ENCODE measurements at places on chromosomes 3 and 15. TPM values are rescaled to one million over a fixed set of nuclear protein-coding genes. Genes with fewer than 3 reads are reported as not detected.

DCBLD2 gene
- 4.7 TPM for polyA plus RNA-seq

ZBTB11 gene
- 3.9 TPM for polyA plus RNA-seq

TNFSF10 gene
- 16.2 TPM for polyA plus RNA-seq

RSL24D1 gene
- 13.3 TPM for polyA plus RNA-seq

GPR62 gene
- 0.07 TPM for polyA plus RNA-seq

ZNF106 gene
- 19.9 TPM for polyA plus RNA-seq

FOXL2 gene
- not detected for polyA plus RNA-seq

PLCD1 gene
- 8.7 TPM for polyA plus RNA-seq

GNB4 gene
- polyA plus RNA-seq = 1.9 TPM

PPIB gene
- 768 TPM for polyA plus RNA-seq

LYZL4 gene
- polyA plus RNA-seq = not detected

NR2E3 gene
- polyA plus RNA-seq = not detected

CLDN11 gene
- polyA plus RNA-seq = 1.6 TPM

ABHD17C gene
- 1.0 TPM for polyA plus RNA-seq

OSTN gene
- polyA plus RNA-seq = not detected

KIF23 gene
- 0.88 TPM for polyA plus RNA-seq

CACNA2D2 gene
- 0.14 TPM for polyA plus RNA-seq

SNURF gene
- polyA plus RNA-seq = 3.9 TPM

C3orf49 gene
- not detected for polyA plus RNA-seq

GOLGA6A gene
- polyA plus RNA-seq = 0.08 TPM

EPHB3 gene
- polyA plus RNA-seq = 0.51 TPM

ARHGAP11A gene
- polyA plus RNA-seq = 0.46 TPM

ATG3 gene
- 28.6 TPM for polyA plus RNA-seq

ESYT3 gene
- polyA plus RNA-seq = 0.07 TPM

PTH1R gene
- 27.4 TPM for polyA plus RNA-seq

PCLAF gene
- 3.0 TPM for polyA plus RNA-seq

CHRNB4 gene
- not detected for polyA plus RNA-seq

CYP11A1 gene
- 2.2 TPM for polyA plus RNA-seq

NDUFAF3 gene
- 68.4 TPM for polyA plus RNA-seq

KCNH8 gene
- polyA plus RNA-seq = not detected

PXK gene
- 6.0 TPM for polyA plus RNA-seq

PLCB2 gene
- polyA plus RNA-seq = 4.7 TPM

EIF2A gene
- polyA plus RNA-seq = 23.6 TPM

GPR27 gene
- not detected for polyA plus RNA-seq

FMN1 gene
- polyA plus RNA-seq = 0.22 TPM

DNASE1L3 gene
- 94.5 TPM for polyA plus RNA-seq

BCL2A1 gene
- 0.71 TPM for polyA plus RNA-seq

MEGF11 gene
- 0.03 TPM for polyA plus RNA-seq

RAMAC gene
- polyA plus RNA-seq = 10.0 TPM

BOC gene
- polyA plus RNA-seq = 0.31 TPM

CFAP91 gene
- 0.48 TPM for polyA plus RNA-seq

MB21D2 gene
- polyA plus RNA-seq = 0.33 TPM

ILDR1 gene
- 0.21 TPM for polyA plus RNA-seq

GABRG3 gene
- 0.02 TPM for polyA plus RNA-seq

SLC33A1 gene
- 32.7 TPM for polyA plus RNA-seq

CHRNA7 gene
- polyA plus RNA-seq = 0.21 TPM

ZBTB47 gene
- polyA plus RNA-seq = 0.42 TPM

CD96 gene
- polyA plus RNA-seq = 0.46 TPM

SLC12A8 gene
- 7.4 TPM for polyA plus RNA-seq

TEX55 gene
- polyA plus RNA-seq = not detected

C2CD4A gene
- polyA plus RNA-seq = not detected

CTXN2 gene
- not detected for polyA plus RNA-seq

EXD1 gene
- polyA plus RNA-seq = not detected

ZNF774 gene
- 0.57 TPM for polyA plus RNA-seq

SLITRK3 gene
- polyA plus RNA-seq = 4.2 TPM

PIERCE2 gene
- polyA plus RNA-seq = 0.78 TPM

RTP1 gene
- not detected for polyA plus RNA-seq

IQCF6 gene
- polyA plus RNA-seq = not detected
